Right cardiac atrium (tissue), 5 donors: ENCODE measurements at places on chromosomes 1 and 21.

DNA sequence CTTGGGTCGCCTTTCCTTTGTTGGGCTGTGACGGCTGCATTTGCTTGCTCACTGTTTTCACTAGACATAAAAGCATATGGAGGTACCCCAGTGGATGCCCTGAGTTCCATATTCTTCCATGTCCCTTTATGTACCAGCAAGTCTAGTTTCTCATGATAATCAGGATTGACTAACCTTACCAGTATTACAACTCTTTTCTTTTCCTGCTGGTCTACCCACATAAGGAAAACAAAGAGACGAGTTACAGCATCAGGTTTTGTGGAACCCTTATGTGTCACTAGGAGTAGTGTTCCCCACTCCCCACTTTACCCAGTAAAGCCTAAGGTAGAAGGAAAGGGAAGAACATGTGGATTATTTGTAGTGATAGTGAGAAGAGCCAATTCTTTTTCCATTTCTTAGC lies 16.4 kb upstream of the CENPF start:
- DNase-seq, result no peak

- DNase-seq, result no peak
These were observed 144.2 kb upstream of the C1orf105 start for GRCh38 chr1:172276120-172276818.

DNA sequence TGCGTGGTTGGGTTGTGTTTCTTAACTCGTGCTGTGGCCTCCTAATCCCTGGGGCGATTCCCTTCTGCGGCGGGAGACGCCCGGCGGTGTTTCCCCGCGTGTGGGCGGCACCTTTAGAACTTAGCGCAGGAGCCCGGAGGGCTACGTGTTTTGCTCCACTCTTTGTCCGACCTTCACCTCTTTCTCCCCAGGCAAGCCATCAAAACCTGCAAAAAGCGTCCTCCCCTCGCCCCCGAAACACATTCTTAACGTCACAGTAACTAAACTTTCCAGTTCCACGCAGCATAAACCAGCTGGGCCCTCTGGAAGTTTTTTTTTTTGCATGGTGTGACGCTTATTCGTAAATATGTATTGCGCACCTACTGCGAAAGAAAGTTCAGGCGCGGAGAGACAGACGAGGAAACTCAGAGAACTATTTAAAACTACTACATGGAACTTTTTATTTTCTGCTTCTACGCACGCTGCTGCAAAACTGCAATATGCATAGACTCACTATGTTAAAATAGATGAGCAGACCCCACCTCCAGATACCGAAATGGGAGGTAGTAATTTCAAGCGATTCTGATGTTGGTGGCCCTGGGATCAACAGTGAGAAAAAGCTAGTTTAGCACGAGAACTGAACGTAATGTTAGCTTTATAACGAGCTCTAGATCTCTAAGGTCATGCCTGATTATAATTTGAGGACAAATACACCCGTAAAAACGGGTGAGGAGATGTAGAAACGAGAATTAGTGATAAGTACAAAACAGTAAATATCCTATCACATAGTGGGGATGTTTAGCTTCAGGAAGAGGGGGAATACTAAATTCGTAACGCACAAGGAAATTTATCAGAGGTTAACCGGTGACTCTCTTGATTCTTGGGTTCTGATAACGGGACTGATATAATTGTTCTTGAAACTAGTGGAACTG lies 920 bp downstream of the MTR start:
- DNase-seq, result no peak

- no peak for DNase-seq
These were observed 10.9 kb upstream of the EGLN1 start for GRCh38 chr1:231432996-231433395.

DNA sequence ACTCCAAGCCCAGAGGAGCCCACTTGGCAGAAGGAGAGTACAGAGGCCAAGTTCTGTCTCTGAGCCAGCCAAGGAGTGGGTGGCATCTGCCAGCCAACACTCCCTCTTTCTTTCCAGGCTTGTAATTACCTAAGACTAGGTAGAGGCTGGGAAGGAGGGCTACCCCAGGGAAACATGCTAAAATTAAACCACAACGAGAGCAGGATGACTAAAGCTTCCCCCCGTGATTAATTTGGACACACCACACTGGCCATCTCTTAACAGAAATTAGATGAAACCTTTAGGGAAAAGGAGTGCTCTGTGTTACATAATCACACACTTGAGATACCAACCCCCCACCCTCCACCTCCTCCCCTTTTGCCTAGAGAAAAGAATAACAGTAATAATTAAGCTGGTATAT lies 102.1 kb upstream of the ZC3H12A start:
- no peak for DNase-seq

GRCh38 chr1:243268751-243269460 lies 13.1 kb downstream of the SDCCAG8 start:
- DNase-seq, result no peak

DNA sequence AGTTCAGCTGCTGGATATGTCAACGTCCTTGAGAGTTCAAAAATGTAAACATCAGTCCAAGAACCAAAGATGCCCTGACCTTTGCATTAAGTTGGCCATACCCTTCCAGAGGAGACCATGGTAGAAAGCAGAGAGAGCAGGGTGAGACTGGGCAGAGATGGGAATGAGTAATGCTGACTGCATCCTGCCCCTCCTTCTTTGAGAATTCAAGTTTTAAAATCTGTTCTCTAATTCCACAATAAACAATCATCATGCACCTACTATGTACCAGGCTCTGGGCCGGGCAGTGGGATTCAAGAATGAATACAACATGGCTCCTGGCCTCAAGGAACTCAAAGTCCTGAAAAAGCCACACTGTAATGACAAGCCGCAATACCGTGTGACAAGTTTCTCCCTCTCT lies 3.9 kb upstream of the HAO2 start:
- DNase-seq, result no peak

DNA sequence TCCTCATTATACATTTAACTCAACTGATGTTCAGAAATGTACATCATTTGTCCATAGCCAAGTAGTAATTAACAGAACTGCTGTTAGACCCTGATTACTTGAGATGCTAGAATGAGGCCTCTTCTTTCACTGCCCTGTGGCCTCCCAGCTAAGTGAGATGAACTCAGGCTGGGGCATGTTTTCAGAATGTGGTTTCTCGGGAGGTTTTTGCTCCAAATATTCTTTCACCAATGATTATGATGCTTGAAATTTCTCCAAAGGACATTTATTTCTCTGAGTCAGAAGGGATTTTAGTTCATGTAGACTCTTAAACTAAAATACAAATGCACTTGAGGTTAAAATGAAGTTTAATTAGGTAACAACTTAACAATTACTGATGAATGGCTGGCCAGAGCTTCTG lies 34.6 kb upstream of the ADAMTS5 start:
- DNase-seq, result no peak

GRCh38 chr1:50966991-50967390 lies 3.1 kb upstream of the CDKN2C start:
- DNase-seq, result no peak

- DNase-seq, result no peak
These were observed 12.0 kb downstream of the ERVH48-1 start for GRCh38 chr21:42913476-42913875.

DNA sequence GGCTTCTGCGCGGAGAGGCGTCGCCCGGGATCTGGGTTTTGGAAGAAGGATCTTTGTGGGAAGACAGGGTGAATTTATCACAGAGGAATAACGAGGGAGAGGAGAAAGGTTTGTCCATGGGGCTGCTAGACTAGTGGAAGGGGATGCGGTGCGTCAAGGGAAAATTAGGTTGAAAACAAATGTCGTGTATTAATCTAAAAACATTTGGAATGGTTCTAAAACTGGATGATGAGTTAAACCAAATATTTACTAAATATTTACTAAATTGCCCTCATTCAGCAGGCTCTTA lies 647 bp downstream of the RO60 start:
- no peak for DNase-seq
